RKO (cell line): ENCODE measurements at places on chromosomes 4 and X.

GRCh38 chrX:65009459-65009858 lies 33.2 kb upstream of the ZC4H2 start:
- DNase-seq, result no peak

DNA sequence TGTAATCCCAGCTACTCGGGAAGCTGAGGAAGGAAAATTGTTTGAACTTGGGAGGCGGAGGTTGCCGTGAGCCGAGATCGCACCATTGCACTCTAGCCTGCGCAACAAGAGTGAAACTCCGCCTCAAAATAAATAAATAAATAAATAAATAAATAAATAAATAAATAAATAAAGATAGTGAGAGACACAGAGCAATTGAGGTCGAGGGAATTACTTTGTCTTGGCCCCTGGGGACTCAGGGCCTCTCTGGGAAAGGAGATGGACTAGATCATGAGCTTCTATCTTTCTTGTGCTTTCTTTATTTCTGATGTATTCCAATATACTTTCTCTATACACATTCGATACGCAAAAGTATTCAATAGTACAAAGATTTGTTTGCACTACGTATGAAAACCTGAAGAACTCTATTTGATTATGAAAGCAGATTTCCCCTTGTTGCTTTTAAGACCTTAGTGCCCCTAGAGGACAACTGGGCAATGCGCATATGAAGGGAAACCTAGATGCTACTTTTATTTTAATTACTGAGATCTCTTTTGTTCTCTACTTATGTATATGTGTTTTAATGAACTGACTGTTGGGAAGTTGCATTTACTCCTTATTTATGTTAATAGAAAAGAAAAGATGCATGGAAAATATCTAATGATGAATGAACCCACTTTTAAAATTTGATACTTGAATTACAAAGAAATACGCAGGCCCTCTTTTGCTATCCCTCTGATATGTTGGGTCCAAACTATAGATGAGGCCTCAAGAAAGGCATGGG lies 12.8 kb upstream of the ELOVL6 start:
- peak; percentile 75 for DNase-seq

GRCh38 chrX:35728481-35728880 lies 69.7 kb upstream of the MAGEB16 start:
- DNase-seq, result no peak

DNA sequence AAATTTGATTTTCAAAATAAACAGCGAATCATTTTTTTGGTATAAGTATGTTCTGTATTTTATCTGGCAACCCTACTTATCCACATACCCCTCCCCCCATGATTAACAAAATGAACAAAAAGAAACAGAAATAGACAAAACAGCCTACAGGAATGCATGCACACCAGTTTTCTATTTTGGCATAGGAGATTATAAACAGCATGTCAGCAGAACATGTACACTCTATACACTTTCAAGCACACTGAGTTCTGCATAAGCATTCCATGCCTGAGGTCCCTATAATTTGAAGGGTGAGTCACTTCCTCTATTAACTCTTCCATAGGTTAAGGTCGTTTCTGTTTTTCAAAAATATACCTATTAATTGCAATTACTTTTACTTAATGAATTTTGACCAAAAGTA lies 28.0 kb upstream of the ZNF280C start:
- no peak for DNase-seq

- DNase-seq, result no peak
Observed at GRCh38 chr4:166414431-166414830, 541.4 kb downstream of the TLL1 start.
